ENCODE measurements at places on chromosomes 3 and 15. TPM values are rescaled to one million over a fixed set of nuclear protein-coding genes. Genes with fewer than 3 reads are reported as not detected.

DNA sequence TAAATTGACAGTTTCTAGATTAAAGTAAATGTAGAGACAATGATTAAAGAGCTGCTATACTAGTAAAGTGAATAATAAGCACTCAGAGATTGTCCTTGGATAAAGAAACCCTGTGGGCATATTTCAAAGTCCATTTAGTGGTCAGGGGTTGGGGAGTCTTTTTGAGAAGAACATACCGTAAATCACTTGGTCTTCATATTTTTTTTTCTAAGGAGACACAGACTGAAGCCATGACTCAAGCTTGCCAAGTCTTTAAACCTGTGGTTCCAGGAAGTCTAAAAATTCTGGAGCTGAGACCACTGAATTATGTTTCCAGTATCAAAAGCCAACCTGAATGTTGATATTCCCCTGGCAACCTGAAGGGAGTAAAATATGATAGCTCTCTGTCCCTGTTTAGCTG, 171.0 kb downstream of the TPRG1 start:
- no peak for DNase-seq

DNA sequence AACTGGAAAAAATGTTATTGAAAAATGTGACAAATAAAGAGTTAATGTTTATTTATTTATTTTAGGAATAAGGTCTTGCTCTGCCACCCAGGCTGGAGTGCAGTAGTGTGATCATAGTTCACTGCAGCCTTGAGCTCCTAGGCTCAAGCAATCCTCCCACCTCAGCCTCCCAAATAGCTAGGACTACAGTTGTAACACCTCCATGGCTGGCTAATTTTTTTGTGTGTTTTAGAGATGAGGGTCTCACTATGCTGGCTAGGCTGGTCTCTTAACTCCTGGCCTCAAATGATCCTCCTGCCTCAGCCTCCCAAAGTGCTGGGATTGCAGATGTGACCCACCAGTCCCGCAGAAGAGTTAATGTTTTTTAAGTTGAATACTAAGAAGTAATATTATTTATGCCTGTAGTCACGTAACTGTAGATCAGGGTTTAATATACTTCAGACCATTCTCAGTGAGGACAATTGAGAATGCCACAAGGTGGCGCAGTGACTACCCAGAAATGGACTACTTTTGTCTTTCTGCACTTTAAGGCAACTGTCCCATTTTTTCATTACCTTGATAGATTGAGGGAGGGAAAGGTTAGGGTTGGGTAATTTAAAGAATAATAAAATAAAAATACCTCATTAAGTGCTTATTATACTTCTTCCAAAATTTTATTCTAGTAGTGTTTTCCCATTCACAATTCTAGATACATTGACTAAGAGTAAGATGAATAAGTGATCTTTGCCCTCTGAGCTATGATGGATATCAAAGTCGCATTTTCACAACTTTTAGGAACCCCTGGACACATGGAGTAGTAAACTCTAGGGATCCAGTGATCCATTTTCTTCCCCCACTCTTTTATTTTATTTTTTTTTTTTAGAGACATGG, 6.0 kb downstream of the MUC13 start:
- DNase-seq, result peak; percentile 80

GRCh38 chr3:141262308-141262705, 30.7 kb downstream of the PXYLP1 start:
- no peak for DNase-seq

GRCh38 chr15:76905855-76906254, 715 bp upstream of the SCAPER start:
- no peak for DNase-seq

GRCh38 chr3:173814809-173815208, 417.3 kb downstream of the NLGN1 start:
- no peak for DNase-seq

FYCO1 gene
- 60.6 TPM for total RNA-seq

GRCh38 chr15:39066677-39067076, 502.1 kb upstream of the RASGRP1 start:
- no peak for DNase-seq

DNA sequence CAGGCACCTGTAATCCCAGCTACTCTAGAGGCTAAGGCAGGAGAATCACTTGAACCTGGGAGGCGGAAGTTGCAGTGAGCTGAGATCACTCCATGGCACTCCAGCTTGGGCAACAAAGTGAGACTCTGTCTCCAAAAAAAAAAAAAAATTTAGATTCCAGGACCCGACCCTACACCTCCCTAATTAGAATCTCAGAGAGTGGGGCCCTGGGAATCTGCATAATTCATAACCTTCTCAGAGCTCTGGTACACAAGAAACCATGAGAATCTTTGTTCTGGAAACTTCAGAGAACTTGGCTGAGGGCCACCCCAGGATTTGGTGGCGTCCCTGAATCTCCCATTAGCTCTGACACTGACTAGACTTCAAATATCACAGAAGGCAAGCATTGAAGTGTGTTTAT, 31.5 kb downstream of the B3GNT5 start:
- DNase-seq, result no peak

GRCh38 chr3:4786431-4786830, 192.8 kb upstream of the BHLHE40 start:
- DNase-seq, result no peak

DNA sequence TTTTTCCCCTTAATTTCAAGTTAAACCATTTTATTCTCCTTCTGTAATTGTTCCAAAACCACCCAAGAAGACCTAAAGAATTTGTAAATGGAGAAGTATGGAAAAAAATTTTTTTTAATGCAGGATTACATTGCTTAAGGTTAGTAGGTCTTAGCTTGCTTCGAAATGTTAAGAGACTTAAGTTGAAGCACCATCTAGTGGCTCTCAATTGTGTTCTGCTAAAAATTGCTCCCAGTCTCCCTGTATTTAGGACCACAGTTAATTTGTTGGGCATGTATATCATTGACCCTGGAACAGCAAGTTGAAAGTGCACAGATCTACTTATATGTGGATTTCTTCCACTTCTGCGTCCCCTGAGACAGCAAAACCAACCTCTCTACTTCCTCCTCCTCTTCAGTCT, 32.4 kb downstream of the CD200R1L start:
- no peak for DNase-seq

- DNase-seq, result no peak
Measured at GRCh38 chr3:33041909-33042308, 55.0 kb downstream of the GLB1 start.

DNA sequence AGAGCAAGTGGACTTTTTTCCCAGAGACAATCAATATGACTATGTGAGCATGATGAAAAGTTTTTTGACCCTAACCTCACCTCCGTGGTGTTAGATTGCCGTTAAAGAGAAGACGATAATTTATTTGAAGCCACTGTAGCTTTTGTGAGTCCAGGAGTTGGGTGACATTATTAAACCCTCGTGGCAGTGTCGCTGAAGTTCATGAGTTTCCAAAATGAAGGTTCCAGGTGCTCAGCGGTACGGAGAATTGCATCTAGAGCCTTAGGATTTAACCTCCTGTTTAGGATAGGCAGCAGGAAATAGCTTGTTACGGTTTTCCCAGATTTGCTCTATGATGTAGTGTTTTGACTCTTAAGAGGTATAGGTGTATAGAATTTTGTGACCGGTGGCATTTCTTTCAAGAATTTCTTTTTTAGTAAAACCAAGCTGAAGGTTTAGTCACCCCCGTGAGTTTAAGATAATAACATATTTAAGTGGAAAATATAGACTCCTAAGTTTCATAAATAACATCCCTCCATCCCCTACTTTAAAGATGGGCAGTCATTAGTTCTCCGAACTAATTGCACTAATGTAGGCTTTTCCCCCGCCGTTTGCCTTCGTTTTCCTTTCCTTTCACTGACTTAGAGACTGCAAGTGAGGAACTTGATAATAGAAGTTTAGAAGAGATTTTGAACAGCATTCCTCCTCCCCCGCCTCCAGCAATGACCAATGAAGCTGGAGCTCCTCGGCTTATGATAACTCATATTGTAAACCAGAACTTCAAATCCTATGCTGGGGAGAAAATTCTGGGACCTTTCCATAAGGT, 2.0 kb downstream of the SMC4 start:
- DNase-seq, result no peak

DNA sequence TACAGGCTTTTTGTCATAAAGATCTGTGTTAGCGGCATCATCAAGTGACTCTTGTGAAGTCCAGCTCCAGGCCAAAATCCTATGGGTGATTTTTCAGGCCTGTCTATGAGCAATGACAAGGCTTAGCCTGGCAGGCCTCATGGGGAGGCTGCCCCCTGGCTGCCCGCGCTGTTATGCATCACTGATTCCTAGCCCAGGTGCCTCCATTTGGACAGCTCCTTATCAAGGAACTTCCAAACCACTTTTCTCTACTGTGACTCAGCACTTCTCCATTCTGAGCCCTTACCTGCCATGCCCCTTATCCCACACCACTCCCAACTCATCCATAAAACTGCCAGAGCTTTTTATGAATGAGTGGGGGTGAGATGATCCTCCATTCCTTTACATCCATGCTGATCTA, 91.5 kb upstream of the C3orf80 start:
- no peak for DNase-seq

GRCh38 chr15:60407415-60407805, 9.6 kb upstream of the ANXA2 start:
- DNase-seq, result no peak

DNA sequence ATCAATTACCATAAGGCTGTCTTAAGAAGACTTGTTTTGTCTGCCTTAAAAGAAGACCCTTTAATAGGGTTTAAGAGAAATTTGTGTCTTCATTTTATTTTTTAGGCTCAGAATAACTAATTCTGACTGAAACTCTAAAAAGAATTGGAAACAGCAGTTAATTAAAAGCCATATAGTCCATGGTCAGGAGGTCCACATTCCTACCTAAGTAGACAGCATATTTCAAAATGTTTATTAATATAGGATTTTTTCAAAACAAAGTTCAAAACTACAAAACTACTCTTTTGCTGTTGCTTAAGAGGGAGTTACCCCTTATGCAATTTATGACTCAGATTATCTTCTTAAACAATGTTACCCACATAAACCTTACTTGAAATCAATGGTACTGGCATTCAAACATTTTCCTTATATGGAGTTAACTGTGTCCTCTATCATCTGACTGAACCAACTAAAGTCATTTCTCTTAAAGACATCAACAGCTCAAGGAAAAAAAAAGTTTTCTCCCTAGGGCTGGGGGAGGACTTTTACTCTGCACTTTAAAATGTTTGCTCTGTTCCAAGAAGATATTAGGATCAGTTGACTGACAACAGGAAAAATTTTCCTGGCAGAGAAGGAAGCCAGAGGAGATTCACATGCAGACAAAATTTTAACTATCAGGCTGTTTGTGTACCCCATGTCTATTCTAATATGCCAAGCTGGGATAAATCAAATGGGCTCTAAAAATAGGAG, 56.8 kb upstream of the NANOGP8 start:
- no peak for DNase-seq

GRCh38 chr3:37308247-37308646, 133.9 kb upstream of the LRRFIP2 start:
- DNase-seq, result no peak

DNA sequence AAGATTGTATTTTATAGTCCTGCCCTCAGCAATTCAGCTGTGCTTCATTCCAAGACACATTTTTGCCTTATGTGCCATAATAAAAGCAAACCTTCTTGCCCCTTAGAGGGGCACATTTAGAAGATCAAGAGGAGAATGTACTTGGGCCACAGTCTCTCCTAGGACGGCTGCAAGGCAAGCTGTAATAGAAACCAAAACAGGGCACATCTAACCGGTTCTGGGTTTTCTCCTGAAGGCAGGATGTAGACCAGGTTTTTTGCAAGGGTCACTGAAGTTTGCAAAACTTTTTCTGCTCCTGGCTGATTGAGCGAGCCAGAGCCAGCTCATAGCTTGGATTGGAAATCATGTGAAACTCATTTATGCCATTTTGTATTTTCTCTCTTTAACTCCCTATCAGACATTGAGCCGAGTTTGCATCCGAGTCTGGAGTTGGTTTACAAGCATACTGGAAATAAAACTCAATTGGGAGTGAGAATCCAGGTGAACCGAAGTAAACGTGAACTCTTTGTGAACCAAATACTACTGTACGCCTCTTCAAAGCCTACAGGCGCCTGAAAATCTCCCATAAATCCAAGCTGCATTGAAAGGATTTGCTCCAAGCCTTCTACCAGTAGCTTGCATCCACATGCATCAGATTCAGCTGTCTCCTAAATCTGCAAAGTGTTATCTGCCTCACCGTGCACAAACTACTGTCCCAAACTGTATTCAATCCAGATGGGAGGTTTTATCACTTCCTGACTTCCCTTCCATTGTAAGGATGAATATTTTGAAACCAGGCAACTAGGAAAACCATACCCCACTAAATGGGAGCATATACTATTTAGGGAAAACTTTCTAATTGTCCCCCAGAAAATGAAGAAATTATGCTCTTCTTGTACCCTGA, 60.9 kb upstream of the TSC22D2 start:
- DNase-seq, result no peak

GP5 gene
- total RNA-seq, result 0.09 TPM

- DNase-seq, result no peak
Measured at GRCh38 chr15:77243135-77243534, 172.2 kb upstream of the TSPAN3 start.

CIP2A gene
- 5.6 TPM for total RNA-seq

CRABP1 gene
- 28.8 TPM for total RNA-seq

GRCh38 chr15:44836094-44836493, 99.8 kb downstream of the TRIM69 start:
- no peak for DNase-seq

BTLA gene
- total RNA-seq, result 0.45 TPM

- no peak for DNase-seq
Measured at GRCh38 chr15:62734706-62735105, 307.8 kb upstream of the TPM1 start.

DNA sequence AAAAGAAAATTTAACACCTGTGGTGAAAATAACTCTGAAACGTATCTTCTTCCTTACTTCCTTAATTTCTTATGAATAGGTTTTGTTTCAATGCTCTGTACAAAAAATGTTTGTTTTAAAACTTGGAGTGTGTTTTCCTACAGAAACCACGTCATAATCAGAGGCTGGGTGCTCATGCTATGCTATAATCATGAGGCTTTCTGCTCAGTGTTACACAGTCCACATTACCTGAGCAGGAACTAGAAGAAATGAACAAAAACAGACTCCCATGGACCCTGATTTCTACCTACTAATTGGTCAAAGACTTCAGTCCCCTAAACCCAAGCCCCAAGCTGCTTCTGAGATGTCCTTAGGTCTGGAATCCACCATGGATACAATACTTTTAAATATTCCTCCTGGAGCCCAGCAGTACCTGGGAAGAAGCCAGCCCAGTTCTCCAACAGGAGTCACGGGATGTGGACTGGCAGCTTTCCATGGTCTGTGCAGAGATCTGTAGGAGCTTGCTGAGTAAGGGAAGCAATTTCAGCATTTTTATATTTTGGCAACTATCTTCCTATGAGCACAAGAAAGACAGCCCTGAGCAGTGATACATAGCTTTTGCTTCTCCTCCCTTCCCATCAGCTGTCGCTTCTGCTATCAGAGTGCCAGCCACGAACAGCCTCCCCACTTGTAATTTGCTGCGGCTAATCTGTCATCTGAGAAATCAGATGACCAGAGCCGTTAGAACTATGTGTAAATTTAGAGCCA, 65.6 kb downstream of the WDR72 start:
- DNase-seq, result peak; percentile 58

DNA sequence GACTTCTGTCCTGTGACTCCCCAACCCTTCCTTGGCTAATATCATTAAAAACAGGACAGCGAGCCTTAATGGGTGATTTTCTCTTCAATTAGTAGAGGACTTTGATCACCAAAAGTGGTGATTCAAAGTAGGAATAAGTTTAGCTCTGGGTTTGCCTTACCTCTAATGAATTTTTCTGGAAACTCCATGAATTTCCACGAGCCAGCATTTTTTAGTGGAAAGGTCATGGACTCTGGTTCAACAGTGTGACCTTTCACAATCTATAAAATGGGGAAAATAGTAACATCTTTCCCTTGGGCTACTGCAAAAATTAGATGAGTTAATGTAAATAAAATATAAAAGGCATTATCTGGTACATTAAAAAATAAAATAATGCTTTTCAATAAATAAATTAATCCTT, 417.8 kb upstream of the NR2F2 start:
- DNase-seq, result no peak

CX3CR1 gene
- total RNA-seq, result 18.5 TPM
